ENCODE measurements at places on chromosomes 12 and 14.

DNA sequence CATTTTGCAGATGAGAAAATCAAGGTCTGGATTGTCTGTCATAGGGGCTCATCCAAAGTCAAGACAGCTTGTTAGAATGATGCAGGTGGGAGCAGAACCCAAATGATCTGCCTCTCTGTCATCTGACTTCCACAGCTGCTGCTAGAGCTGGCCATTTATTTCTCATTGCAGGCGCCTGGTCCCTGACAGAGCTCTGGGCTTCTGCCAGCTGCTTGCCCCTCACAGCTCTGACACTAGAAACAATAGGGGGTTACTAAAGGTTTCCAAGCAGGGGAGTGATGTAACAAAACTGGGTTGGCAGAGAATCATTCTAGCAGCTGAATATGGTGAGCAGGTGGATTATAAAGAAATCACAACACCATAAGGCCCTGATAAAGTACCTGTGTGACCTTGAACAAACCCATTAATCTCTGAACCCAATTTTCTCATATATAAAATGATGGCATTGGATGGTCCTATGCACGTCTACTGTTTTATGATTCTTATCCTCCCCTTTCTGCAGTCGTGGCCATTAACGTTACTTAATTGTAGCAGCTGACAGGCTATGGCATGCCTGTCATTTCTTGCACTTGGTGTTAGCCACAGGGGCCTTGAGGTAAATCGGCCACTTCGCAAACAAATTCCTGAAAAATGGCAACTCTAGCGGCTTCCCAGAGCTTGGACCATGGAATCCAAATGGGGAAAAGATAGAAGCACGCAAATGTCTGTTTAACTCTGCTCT, 134.6 kb downstream of the RMST start:
- no peak for DNase-seq

DNA sequence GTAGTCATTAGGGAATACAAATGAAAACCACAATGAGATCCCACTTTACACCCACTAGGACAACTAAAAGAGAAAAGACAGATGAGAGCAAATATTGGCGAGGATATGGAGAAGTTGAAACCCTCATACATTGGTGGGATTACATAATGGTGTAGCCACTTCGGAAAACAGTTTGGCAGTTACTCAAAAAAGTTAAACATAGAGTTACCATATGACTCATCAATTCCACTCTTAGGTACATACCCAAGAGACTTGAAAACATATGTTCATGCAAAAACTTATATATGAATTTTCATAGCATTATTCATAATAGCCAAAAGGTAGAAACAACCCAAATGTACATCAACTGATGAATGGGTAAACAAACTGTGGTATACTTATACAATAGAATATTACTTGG, 27.1 kb downstream of the ALDH1L2 start:
- no peak for DNase-seq

- DNase-seq: peak; percentile 63
These were observed 94.3 kb downstream of the RFLNA start for GRCh38 chr12:124389138-124389724.

- no peak for DNase-seq
These were observed 39.4 kb downstream of the NCOR2 start for GRCh38 chr12:124527861-124528561.

GRCh38 chr12:52494518-52494917, 1.5 kb upstream of the KRT6A start:
- no peak for DNase-seq

- DNase-seq: no peak
These were observed 187.9 kb downstream of the ALG10 start for GRCh38 chr12:34210183-34210582.

DNA sequence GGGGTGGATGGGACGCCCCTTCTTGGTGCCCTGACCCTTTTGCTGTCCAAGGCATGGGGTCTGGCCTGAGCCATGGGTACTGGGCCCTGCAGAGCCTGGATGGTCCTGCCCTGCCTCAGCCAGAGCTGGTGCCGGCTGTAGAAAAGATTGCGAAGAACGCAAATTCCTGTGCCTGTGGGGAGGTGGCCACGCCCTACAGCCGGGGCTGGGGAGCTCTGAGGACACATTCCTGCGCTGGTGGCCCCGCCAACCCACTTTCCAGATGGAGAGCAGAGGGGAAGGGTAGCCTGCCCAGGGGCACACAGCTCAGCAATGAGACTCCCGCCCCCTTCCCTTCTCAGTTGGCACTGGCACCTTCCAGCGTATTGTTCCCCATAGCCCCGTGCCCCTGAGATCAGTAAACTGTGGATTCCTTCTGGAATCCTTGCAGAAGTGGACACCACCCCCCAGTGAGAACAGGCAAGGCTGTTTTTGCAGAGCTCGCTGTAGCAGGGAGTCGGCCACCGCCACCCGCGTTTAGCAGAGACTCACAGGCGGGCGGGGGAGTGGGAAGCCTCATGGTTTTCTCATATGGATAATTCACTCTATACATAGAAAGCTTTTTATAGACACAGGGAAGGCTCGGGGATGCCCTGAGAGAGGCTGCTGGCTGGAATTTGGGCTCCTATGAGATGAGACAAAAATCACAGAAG, 8.6 kb downstream of the INF2 start:
- DNase-seq: no peak

DNA sequence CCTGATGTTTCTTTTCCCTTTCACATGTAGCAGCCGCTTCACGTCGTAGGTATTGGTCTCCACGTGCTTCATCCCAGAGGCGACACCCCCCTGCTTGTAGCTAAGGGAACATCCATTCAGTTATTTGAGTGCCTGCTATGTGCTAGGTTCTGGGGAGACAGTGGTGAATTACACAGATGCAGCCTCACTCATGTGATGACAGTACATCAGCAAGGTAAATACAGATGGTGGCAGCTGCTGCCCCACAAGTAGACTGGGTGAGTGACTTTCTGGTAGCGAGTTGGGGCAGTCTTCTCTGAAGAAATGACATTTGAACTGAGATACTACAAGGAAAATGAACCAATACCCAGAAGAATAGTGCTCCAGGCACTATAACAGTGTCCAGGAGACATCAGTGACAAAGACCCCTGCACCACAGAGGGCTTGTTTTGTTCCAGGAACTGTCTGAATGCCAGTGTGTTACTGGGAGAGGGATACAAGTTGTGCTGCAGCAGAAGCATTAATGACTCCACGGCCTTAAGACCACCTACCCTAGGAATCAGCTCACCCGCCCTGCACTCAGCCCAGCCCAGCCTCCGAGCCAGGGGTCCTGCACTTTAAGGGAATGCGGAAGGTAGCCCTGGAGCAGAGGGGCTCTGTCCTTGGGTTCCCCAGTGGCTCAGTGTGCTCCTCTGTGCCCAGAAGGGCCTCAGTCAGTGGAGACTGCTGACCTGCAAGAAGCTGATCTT, 7.3 kb downstream of the AVIL start:
- no peak for DNase-seq

DNA sequence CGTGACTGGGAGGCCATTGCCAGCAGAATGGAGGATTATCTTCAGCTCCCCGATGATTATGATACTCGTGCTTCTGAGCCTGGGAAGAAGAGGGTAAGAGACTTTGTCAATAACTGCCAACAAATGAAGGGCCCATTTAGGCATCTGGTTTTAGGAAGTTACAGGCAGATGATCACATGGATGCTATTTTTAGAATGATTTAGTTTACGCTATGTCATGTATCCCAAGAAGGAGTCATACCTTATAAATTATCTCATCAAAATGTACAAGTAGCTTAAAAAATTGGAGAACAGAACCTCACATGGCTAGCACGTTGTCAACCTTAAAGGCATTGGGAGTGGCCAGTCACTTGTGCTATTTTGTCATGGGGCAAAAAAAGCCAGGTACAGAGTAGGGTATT, 46.7 kb downstream of the PROX2 start:
- no peak for DNase-seq

GRCh38 chr12:89924191-89924590, 215.6 kb upstream of the ATP2B1 start:
- DNase-seq: no peak

DNA sequence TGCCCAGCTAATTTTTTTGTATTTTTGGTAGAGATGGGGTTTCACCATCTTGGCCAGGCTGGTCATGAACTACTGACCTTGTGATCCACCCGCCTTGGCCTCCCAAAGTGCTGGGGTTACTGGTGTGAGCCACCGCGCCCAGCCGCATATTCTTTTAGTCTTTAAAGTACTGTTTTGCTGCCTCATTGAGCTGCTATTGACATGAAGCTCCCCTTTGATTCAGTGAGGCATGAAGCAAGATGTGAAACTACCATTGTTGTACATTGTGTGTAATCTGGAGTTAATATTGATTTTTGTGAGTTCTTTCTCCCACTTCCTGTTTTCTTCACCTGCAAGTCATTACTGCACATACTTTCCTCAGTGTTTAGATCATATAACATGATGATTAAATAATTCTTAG, 80.8 kb downstream of the MNAT1 start:
- no peak for DNase-seq

GRCh38 chr14:22271838-22272799, 316.9 kb downstream of the DAD1 start:
- DNase-seq: no peak

- no peak for DNase-seq
These were observed 28.3 kb upstream of the ZFP36L1 start for GRCh38 chr14:68820999-68821683.

DNA sequence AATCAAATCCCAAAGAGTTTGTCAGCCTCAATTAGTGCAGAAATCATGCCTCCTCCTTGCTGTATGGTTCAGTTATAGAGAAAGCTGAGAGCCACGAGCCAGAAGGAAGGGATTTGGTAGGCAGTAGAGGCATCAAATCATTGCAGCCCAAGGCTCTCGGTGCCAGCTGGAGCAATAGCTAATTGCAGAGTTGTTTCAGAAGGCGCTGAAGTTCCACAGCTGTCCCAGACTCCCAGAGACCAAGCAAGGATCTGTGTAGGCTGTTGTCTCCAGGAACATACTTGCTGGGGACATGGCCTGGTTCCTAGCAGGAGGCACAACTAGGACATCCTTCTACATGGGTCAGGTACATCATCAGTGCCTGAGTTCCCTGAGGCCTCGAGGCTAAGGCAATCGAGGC, 80.4 kb upstream of the WSCD2 start:
- DNase-seq: no peak

DNA sequence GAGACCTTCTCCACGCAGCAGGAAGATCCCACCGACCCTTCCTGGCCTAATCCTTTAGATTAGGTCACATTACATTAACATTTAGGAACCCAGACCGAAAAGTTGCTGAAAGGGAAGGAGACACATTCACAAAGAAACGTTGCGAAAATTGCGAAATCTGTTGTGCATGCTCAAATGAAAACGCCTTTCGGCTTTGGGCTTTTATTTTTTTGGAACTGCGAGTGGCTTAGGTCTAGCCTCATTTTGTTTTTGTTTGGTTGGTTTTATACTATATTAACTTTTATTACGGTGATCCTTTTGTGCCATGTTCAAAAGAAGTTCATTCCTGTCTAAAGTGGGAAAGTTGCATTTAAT, 1.5 kb downstream of the MYF6 start:
- DNase-seq: no peak

- DNase-seq: peak; percentile 74
These were observed 6.9 kb downstream of the GNPTAB start for GRCh38 chr12:101823891-101824290.

- DNase-seq: no peak
These were observed 70.6 kb downstream of the SETD3 start for GRCh38 chr14:99410019-99410418.

DNA sequence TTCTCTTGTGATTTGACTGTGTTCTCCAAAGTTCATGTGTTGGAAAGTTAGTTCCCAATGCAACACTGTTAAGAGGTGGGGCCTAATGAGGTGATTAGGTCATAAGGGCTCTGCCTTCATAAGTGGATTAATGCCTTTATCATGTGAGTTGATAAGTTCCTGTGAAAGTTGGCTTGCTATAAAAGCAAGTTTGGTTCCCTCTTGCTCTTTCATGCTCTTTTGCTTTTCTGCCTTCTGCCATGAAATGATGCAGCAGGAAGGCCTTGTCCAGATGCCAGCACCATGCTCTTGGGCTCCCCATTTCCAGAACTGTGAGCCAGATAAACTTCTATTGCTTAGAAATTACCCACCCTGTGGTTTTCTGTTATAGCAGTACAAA, 41.9 kb downstream of the SLC16A7 start:
- DNase-seq: no peak

GRCh38 chr14:100740196-100740825, 13.6 kb downstream of the DLK1 start:
- no peak for DNase-seq

GRCh38 chr12:7075518-7075917, 15.0 kb downstream of the C1S start:
- DNase-seq: no peak

DNA sequence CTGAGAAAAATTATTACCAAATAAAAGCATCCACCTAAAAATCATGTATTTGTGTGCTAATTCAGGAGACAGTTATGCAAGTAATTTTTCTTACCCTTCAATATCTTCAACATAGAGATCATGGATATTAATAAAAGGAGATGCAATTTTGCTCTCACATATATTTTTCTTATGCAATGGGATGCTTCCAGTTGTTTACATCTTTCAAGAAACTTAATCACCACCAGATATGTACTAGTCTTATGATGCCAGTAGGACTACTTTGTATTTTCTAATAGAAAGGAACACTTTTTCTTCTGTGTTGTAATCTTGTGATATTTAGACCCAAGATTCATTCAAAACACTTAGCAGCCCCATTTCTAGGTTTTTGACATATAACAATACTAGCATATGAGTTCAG, 107.6 kb downstream of the NAV3 start:
- no peak for DNase-seq

DNA sequence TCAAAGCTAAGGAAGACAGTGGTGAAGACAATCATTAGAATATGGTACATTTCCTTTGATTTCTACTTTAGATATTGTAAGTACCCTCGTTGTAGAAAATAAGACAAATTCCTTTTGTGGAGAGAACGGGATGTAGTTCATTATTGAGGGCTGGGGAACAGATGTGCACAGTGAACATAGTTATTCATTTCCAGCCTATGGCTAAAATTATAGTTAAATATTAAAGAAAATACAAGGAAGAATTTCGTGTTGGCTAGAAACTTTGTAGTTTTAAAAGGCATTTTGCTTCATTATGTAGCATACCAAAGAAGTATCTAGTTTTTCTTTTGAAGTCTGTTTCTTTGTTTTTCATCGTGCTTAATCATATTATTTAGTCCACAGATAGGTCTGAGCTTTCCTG, 201.8 kb downstream of the ESR2 start:
- DNase-seq: no peak

GRCh38 chr12:25052196-25052913, 103.5 kb upstream of the BCAT1 start:
- DNase-seq: peak; percentile 32

DNA sequence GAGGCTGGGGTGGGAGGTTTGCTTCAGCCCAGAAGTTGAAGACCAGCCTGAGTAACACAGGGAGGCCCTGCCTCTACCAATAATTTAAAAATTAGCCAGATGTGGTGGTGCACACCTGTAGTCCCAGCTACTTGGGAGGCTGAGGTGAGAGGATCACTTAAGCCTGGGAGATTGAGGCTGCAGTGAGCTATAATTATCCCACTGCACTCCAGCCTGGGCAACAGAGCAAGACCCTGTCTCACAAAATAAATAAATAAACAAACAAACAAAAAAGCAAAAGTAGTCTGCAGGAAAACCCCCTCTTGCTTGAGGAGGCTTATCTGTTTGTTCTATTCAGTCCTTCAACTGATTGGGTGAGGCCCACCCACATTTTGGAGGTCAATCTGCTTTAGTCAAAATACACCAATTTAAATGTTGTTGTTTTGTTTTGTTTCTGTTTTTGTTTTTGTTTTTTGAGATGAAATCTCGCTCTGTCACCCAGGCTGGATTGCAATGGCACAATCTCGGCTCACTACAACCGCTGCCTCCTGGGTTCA, 24.9 kb upstream of the TXNRD1 start:
- DNase-seq: no peak

Data from stimulated activated CD4-positive, alpha-beta T cell treated with anti-CD3 and anti-CD28 coated beads, Interleukin-1b, Interleukin-23, amount 100 ng/mL, for 48 hours (primary cell).